D341Med (cell line): ENCODE measurements at places on chromosomes 5 and 9.
A peak's percentile ranks its signal among the peaks of the same experiment; 100 is the strongest.

GRCh38 chr5:142421228-142421617 is 96.4 kb upstream of the SPRY4 start:
- DNase-seq: no peak

GRCh38 chr5:81829242-81829641 is 78.3 kb upstream of the SSBP2 start:
- DNase-seq: no peak

DNA sequence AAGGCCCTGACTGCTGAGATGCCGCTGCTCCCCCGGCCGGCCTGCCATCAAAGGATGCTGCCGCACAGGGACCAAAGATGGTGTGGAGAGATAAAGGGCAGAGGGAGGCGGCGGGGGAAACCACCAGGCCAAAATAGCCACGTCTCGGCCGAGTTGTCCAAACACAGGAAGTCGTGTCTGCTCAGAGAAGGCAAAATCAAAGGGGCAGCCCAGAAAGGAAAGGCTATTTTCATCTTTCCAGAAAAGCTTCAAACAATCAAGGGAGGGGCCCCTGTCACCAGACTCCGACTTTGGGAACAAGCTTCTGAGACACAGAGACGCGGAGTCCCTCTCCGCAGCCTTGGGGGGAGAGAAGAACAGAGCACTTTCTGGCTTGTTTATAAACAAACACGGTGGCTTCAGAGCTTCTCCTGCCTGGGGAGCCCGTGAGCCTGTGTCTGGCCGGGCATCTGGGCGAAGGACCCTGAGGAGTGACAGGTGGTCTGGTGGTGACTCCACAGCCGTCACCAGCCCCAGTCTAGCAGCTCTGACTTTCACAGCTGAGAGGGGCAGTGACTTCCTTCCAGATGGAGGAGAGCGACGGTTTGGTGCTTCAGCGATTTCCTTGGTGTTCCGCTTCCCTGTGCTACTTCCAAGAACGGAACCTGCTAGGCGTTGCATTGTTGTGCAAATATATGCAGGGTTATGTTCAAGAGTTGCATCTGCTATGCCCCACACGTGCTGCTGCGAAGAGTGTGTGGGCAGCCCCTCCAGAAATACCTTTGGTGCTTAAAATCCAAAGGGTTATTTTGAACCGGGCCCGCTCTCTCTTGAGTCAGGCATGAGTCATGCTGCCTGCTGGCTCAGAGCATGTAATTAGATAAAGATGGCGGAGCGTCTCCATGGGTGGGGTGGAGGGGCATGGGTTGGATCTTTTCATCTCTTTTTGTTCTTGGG is 24.0 kb downstream of the ADAMTSL2 start:
- no peak for DNase-seq

DNA sequence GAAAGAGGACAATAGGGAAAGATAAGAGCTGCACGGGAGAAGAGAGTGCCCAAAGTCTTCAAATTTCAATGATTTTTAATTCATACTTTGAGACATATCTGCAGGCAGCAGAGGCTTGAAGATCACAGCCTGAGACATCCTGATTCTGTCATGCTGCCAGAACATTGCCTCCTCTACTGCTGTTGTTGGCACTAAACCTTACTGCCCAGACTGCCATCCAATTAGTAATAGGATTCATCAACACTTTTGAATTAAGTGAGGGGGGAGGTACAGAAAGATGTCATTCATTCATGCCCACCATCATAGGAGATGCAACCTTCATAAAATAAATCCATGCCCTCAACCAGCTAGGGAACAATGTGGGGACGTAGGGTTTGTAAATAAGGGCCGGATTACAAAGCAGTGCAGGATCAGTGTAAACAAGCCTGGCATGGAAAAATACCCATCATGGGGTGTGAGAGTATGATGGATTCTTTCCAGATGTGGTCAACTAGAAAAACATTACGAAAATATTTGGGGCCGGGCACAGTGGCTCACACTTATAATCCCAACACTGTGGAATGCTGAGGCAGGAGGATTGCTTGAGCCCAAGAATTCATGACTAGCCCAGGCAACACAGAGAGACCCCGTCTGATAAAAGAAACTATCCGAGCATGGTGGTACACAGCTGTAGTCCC is 122.1 kb upstream of the DAPK1 start:
- DNase-seq: no peak

DNA sequence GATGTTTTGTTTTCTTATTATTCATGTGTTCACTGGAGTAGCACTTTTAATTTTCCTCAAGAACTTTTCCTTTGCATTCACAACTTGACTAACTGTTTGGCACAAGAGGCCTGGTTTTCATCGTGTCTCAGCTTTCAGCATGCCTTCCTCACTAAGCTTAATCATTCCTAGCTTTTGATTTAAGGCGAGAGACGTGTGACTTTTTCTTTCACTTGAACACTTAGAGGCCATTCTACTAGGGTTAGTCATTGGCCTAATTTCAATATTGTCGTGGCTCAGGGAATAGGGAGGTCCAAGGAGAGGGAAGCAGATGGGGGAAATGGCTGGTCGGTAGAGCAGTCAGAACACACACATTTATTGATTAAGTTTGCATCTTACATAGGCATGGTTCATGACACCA is 94.0 kb downstream of the ZNF462 start:
- no peak for DNase-seq

- DNase-seq: no peak
These were observed 4.2 kb downstream of the KCNIP1 start for GRCh38 chr5:170508036-170508435.

GRCh38 chr9:107991581-107991980 is 502.0 kb upstream of the KLF4 start:
- DNase-seq: no peak

GRCh38 chr5:89703817-89704216 is 705.7 kb downstream of the CETN3 start:
- no peak for DNase-seq

- DNase-seq: no peak
These were observed 49.9 kb upstream of the SLIT3 start for GRCh38 chr5:169350759-169351240.

DNA sequence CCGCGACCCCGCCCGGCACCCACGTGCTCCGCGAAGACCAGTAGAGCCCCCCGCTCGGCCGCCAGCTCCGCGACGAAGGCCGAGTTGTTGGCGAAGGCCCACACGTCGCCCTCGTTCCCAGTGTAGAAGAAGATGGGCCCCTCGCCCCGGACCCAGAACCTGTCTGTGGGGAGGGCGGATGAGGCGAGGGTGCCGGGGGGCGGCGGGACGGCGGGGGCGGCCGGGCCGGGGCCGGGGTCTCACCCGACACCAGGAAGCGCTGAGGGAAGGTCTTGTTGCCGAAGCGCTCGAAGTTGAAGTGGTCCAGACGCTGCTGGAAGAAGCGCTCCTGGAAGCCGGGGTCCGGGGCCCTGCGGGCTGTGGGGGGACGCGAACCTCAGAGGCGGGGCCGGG is 317 bp downstream of the DPP7 start:
- peak; percentile 62 for DNase-seq

- DNase-seq: no peak
These were observed 48.8 kb downstream of the MVB12B start for GRCh38 chr9:126375386-126375785.

DNA sequence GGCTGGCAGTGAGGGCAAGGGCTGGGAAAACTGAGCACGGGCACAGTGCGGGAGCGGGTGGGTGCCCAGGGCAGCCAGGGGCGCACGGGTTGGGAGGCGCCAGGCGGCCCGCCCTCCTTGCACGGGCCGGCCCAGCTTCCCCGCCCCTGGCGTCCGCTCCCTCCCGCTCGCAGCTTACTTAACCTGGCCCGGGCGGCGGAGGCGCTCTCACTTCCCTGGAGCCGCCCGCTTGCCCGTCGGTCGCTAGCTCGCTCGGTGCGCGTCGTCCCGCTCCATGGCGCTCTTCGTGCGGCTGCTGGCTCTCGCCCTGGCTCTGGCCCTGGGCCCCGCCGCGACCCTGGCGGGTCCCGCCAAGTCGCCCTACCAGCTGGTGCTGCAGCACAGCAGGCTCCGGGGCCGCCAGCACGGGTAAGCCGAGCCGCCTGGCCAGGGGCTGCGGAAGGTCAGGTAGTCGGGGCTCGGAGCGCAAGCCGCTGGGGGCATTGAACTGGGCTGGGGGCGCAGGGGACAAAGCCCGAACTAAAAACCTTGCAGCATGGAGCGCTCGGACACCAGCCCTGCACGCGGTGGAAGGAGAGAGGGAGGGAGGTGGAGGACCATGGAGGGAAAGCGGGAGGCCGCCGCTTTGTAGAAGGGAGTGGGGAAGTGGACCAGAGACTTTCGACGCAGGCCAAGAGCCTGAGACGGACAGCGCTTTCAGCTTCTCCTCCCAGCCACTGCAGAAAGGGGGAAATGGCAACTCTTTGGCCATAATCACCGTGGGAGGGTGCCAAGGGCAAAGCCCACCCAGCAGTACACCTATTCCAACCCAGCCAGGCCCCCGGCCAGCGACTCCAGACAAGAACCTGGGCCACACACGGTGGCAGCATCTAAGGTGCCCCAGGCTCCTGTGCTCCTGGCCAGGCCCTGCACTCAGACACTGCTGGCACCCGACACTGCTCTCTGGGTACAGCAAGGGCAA is at the start of gene TGFBI:
TSS of gene TGFBI (plus strand) at position 207 of the 961 bp plus-strand sequence. CDS start at position 275, 68 bp downstream.
- peak; percentile 52 for DNase-seq

- no peak for DNase-seq
These were observed 262.9 kb downstream of the SEMA5A start for GRCh38 chr5:9283021-9283420.

DNA sequence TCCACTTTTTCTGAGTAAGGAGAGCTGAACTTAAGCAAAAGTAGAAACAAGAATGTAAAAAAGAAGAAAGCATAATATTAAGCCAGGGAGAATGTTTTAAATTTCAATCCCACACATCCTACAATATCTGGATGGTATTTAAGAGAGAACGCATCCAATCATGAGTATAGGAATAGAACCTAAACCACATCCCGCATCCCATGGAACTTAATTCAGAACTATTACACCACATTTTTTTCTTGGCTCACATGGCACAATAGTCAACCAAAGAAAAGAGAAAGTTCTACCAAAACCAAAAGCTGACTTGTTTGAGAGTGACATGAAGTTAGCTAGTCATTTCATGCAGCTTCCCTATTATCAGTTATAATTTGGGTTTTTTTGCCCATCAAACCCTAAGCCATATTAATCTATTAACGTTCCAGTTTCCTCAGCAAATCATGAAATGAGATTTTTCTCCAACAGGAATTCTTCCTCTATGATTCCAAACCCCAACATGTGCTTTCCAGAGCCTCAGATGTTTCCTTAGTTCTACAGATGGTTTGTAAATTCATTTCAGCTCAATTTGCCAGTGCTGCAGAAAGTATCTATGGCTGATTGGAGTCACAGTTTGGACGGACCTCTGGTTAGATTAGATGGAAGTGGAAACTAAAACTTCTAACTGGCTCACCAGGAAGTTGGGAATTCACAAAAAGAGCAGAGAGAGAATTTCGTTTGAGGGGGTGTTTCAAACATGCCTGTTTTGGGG is 22.5 kb downstream of the ADAMTSL1 start:
- DNase-seq: no peak

GRCh38 chr5:68533051-68533450 is 317.5 kb downstream of the PIK3R1 start:
- no peak for DNase-seq

DNA sequence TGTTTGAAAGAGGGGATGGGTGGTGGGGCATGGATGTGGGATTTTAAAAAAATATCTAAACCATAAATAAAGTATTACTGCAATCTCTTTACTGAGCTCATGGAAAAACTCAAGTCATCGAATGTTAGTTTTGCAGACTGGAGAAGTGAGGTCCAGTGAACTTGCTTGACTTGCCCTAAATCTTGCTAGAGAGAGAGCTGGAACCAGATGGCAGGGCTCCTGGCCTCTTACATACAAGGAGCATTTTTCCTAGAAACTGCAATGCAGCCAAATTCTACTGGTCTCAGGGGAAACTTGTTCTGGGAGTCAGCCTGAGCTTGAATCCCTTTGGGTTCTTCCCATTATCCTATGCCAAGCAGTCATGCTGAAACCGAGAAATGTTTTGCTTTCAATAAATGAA is 2.9 kb upstream of the TGFBI start:
- DNase-seq: no peak

- no peak for DNase-seq
These were observed 18.5 kb downstream of the TBC1D2 start for GRCh38 chr9:98236901-98237487.

GRCh38 chr9:129834489-129835127 is 467 bp downstream of the C9orf78 start:
- DNase-seq: no peak

DNA sequence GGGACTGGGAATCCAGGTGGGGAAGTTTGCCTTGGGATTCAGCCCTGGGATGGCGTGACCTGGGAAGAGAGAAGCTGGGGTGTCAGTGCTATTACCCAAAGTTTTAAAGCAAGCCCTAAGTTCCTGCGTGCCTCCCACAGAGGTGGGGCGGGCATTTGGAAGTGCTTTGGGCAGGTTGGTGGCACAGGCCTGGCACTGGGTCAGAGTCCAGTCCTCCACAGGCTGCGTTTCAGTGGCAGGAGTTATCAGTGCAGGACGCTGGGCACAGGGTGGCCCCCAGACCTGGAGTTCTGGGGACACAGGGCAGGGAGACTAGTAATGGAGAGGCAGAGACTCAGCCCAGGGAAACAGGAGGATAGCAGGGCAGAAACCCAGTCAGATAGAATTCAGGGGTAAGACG is 147.2 kb downstream of the MAST4 start:
- DNase-seq: no peak
